Activated T-cell treated with anti-CD3 and anti-CD28 coated beads, Interleukin-2, amount 50 U/mL, for 4 hours (primary cell): ENCODE measurements at places on chromosomes 2 and 18. TPM values are rescaled to one million over a fixed set of nuclear protein-coding genes. Genes with fewer than 3 reads are reported as not detected.

DNA sequence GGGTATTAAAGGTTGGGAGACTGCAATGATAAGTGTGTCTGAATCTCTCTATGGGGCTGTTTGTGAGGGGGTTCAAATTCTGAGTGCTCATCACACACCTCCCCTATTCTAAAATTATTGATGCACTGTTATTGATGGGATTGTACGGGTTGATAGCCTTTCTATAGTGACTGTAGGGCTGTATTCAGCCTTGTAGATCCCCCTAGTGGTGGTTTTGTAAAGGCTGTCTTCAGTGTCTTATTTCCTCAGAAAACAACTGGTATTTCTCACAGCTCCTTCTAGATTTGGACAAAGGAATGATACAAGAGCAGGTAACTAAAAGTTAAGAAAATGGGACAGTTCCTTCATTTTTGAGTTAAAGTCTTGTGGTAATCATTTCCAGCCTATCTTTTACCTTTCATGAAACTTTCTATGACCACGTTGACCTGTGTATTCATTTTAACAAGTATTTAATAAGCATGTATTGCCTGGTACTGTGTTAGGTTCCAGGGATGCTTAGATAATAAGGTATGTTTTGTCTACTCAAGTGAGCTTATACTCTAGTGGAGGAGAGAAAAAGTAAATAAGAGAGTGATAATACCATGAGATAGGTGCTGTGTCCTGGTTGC is 21.2 kb downstream of the SMAD4 start:
- DNase-seq, result no peak

Gene ZBTB7C
- not detected for total RNA-seq

Gene HOXD4
- total RNA-seq, result not detected

DNA sequence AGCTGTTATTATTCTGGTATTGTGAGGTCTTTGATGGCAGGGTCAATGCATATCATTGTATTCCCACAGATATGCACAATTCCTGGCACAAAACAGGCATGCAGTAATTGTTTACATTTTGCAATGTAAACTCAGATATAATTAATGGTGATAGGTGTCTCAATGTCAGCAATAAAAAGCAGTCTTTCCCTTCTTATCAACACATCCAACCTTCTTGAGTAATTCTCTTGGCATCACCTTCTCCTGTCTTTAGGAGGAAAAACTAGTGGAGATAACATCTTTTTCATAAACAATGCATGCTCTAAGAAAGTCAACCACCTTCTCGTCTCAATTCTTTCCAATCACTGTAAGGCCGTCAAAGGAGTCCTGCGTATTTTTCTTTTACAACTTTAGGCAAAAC is 313.3 kb upstream of the GULP1 start:
- DNase-seq, result no peak

DNA sequence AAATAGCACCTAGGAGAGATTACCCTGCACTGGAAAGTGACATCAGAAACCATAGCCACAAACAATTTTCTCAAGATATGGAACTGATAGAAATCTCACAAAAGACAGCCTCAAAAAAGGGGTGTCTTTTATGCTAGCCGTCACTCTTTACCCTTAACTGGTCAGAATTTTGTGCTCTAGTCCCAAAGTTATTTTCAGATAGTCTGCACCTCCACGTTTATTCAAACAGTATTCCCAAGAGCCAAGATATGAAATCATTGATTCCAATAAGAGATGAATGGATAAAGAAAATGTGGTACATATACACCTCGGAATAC is 23.5 kb upstream of the PMAIP1 start:
- DNase-seq, result no peak

Gene POU3F3
- total RNA-seq, result not detected

- DNase-seq, result no peak
Observed at GRCh38 chr2:176595986-176596385, 326.7 kb downstream of the MTX2 start.

Gene SH3RF3
- 0.89 TPM for total RNA-seq

DNA sequence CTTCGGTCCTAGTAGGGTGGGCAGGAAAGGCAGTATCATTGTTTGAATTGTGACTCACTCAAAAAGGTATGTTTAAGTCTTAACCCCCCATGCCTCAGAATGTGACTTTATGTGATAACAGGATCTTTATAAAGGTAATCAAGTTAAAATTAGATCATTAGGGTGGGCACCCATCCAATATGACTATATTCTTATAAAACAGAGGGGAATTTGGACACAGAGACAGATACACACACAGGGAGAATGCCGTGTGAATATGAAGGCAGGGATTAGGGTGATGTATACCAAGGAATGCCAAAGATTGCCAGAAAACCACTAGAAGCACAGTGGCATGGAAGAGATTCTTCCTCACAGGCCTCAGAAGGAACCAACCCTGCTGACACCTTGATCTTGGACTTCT is 281.8 kb downstream of the CLIP4 start:
- DNase-seq, result no peak

Gene CETN1
- total RNA-seq, result not detected

DNA sequence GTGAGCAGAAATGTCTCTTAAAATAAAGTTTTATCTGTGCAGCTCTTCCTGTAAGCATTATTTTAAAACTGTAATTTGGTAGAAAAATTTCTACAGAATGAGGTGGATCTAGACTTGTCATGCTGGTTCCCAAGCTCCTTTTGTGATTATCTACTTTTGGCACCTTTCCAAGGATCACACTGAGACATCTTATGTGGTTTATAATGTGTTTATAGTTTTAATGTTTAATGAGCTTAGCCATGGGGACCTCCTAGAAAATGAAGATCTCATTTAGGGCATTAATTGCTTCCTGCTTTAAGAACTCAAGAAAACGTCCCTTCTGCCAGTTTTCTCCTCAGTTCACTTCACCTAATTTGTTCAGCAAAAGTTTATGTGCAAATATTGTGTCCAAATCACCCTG is 468.4 kb downstream of the SUCLG1 start:
- no peak for DNase-seq

DNA sequence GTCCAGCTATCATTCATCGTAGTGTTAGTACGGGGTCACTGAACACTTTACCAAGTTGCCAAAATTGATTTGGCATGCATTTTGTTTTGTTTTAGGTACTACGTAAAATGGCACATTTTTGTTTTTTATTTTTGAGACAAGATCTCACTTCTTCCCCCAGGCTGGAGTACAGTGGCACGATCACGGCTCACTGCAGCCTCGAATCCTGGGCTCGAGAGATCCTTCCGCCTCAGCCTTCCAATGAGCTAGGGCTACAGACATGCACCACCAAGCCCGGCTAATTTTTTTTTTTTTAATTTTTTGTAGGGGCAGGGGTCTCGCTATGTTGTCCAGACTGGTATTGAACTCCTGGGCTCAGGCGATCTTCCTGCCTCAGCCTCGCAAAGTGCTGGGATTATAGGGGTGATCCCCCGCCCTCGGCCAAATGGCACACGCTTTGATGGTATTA is 786 bp downstream of the TAF1B start:
- DNase-seq, result no peak

Gene TANC1
- 0.34 TPM for total RNA-seq

Gene SCN1A
- total RNA-seq, result not detected

Gene VIL1
- 0.24 TPM for total RNA-seq

Gene HOXD9
- total RNA-seq, result not detected

- no peak for DNase-seq
Observed at GRCh38 chr2:59575191-59575590, 978.3 kb downstream of the BCL11A start.

GRCh38 chr2:208657468-208657867 is 250.9 kb downstream of the PTH2R start:
- no peak for DNase-seq

Gene RAMP1
- 0.43 TPM for total RNA-seq

Gene PFN4
- total RNA-seq, result not detected

DNA sequence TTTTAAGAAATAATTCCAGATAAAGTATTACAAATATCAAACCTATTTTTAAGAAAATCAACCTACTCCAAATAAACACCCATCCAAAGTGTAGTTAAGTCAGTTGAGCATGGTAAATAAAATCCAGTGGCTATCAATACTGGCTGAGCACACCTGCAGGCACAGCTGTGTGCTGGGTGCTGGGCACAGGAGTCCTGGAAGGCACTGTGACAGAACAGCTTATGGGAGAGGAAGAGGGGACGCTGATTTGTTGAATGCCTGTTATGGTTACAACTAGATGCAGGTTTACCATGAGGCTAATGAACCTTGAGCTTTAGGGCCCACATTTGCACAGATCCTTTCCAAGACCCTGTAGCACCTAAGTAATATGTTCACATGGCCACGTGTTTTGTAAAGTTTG is 202.7 kb downstream of the MTX2 start:
- no peak for DNase-seq

Gene SPHKAP
- total RNA-seq, result not detected

GRCh38 chr2:230012267-230012884 is 56.3 kb downstream of the SLC16A14 start:
- no peak for DNase-seq

DNA sequence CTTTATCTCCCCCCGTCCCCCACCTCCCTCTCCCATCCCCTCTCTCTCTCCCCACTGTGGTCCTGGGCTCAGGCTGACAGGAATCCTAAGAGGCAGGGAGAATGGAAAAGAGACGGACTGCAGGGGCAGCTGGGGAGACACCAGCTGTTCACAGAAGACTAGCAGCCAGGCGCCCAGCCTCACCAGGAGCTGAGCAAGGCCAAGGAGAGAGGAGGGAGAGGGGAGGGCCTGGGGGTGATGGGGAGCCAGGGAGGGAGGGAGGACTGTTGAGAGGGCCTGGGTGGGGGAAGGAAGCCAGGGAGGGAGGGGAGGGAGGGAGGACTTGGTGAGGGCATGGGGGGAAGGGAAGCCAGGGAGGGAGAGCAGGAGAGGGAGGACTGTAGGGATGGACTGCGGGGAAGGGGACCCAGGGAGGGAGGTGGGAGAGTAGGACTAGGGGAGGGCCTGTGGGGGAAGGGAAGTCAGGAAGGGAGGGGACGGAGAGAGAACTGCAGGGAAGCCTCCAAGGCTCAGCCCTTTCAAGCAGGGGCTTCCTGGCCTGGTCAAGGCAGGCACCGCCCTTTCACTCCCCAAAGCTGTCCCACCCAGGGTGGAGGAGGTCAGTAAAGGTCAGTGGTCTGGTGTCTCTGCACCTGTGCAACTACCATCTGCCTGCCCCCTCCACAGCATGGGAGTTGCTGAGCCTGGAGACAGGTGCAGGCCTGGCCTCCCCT is 517.7 kb upstream of the MYT1L start:
- no peak for DNase-seq

- no peak for DNase-seq
Observed at GRCh38 chr2:78749638-78750037, 275.9 kb upstream of the REG3G start.

- DNase-seq, result no peak
Observed at GRCh38 chr2:229715895-229716507, 1.6 kb upstream of the DNER start.

Gene SPRED2
- total RNA-seq, result 10.4 TPM
